ENCODE measurements at places on chromosomes 4 and X.

- no peak for DNase-seq
These were observed 16.1 kb upstream of the CXCL3 start for GRCh38 chr4:74054483-74055047.

DNA sequence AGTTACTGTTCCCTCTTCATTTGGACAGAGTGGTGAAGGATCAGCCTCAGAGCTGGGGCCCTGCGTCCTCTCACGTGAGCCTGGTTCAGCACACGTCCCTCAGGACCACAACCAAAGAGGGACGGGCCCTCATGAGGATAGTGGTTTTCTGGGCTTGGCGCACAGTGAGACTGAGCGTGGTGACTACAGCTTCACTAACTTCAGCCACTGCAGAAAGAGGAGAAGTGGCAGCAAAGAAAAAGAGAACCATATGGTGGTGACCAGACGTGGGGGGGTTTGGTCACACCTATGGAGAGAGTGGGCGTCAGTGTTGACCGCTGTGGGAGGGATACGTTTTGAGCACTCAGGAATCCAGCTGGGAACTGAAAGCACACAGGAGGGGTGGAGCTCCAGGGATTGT lies 21.8 kb upstream of the TNIP3 start:
- DNase-seq: no peak

DNA sequence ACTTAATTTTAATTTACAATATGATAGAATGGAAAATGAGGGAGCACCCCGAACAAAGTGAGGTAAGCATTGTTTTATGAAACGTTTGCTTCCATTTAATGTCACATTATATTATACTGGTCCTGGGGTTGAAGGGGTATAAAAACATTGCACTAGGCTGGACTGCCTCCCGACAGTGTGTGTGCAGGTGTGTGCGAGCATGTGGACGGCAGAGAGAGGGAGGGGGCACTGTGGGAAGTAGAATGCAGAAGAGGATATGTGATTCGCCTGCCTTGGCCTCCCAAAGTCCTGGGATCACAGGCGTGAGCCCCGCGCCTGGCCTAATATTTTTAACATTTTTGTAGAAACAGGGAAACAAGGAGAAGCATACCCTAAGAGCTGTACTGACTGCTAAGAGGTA lies 36.0 kb downstream of the IRF2 start:
- no peak for DNase-seq

- no peak for DNase-seq
These were observed 916.7 kb downstream of the TECRL start for GRCh38 chr4:63492515-63492914.

DNA sequence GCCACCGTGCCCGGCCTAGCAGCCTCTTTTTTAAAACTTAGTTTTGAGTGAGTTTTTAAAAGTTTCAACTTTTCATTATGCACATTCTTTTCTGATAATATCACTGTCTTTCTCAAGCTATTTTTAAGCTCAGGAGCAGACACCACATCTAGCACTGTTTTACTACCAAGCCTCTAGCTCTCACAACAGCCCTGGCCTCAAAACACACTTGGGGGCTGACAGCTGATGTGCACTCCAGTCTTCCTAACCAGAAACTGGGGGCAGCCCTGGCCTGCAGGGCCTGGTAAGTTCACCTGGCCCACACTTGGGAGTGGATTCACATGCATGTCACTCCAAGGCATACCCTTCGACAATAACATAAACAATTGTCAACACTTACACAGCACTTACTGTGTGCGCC lies 34.0 kb downstream of the CENPU start:
- DNase-seq: no peak

- DNase-seq: no peak
These were observed 230.6 kb downstream of the PCDH7 start for GRCh38 chr4:30950737-30951136.

DNA sequence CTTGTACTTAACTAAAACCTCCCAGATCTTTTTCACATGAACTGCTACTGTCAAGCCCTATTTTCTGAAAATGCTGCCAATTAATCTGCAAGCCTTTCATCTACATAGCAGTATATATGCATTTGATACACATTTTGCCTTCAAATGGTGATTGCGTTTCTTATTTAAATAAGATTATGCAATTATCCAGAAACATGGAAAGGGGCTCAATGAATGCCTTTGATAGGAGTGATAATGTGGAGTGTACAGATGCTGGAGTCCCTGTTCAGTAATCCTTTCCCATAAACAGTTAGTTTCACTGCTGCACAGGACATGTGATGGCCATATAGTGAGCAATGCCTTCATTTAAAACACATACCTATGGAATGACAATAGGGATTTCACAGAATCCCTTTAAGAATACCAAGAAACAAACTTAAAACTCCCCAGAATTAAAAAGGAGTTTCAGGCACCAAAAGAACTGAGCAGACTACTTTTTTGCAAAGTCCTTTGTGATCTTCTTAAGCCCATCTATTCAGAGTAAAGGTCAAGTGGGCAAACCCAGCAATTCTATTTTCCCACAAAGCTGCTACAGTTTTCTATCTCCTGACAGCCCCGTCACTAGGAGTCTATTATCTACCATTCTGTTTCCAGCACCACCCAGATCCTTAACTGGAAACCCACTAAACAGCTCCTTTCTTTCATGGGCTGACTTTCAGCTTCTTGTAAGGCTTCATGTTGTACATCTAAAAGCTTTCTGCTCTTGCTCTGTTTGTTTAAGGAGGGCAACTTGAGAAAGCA lies 120.3 kb downstream of the UNC5C start:
- DNase-seq: no peak

DNA sequence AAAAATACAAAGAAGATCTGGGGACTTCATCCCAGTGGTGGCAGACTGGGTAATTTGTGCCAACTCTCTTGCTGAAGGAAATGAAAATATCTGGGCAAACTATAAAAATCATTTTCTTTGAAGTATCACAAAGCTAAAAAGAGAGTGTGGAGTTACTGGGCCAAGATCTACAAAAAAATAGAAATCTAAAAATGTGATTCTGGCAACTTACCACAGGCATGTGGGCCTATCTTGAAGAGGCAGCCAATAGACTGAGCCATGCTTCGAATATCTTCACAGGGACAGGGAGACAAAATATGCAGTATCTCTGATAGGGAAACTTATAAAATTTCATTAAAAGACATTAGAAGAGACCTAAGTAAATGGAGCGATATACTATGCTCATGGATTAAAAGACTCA lies 168.8 kb downstream of the RCHY1 start:
- DNase-seq: no peak

DNA sequence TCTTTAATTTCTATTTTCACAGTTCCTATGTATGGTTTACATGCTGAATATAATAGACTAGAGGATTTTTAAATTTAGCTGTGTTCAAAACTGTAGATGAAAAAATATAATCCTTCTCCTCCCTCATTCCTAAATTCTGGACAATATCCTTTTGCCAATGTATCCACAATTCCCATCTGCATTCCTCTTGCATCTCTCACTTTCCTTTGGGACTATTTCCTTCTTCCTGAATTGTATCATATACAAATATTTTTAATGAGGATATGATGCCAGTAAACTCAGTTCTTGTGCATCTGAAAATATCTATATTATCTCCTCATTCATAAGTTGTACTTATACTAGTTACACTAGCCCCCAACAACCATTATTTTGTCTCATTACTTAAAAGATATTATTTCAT lies 46.7 kb downstream of the DDX60L start:
- no peak for DNase-seq

GRCh38 chrX:15167826-15168225 lies 102.1 kb downstream of the ASB9 start:
- no peak for DNase-seq

DNA sequence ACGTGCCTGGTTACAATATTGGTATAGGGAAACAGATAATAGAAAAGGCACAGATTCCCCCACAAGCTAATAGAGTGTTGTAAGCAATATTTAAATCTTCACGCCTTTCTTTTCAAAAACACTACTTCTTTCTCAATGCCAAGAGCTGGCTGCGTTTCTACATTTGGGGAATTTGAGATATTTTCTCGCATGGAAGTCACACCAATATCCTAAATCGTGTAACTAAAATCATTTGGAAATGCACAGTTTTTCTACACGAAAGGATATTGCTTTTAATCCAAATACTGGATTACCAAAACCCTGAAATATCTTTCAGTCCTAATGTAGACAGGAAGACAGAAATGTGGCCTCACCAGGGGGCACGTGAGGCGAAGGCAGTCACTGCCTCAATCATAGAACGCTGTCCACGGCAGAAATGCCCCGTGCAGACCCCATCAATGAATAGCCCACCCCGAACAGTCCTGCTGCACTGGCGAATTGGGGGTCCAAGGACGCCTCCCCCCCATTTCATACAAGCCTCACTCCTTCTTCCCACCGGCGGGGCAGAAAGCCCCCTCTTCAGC lies 106.6 kb downstream of the NSUN7 start:
- DNase-seq: no peak

- no peak for DNase-seq
These were observed 263.6 kb upstream of the CTSO start for GRCh38 chr4:156217236-156217635.

GRCh38 chr4:40182954-40183353 lies 13.9 kb upstream of the RHOH start:
- no peak for DNase-seq

Data from hippocampal formation (tissue), 2 donors.